AG10803 (cell line): ENCODE measurements at places on chromosomes 11 and 22.

- DNase-seq: no peak
Observed at GRCh38 chr11:98227278-98227677, 793.5 kb upstream of the CNTN5 start.

GRCh38 chr11:28566339-28567089 lies 458.3 kb downstream of the METTL15 start:
- DNase-seq: peak; percentile 90

DNA sequence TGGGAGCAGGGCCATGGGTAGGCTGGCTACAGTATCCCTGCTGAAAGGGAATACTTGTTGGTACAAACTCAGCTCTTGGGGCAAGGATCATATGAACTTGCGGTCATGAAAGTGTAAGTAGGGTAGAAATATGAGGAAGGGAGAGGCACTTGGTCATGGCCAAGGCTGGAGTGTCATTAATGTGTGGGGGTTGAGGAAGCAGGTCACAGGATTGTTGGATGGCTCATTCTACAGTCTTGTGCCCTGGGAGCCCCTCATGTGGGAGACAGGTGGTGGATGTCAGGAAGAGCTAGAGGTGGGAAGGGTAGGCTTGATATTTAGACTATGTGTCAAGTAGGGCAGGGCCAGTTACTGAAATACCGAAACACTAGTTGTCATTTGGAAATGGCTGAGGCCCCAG lies 95.5 kb downstream of the RRM1 start:
- DNase-seq: no peak

DNA sequence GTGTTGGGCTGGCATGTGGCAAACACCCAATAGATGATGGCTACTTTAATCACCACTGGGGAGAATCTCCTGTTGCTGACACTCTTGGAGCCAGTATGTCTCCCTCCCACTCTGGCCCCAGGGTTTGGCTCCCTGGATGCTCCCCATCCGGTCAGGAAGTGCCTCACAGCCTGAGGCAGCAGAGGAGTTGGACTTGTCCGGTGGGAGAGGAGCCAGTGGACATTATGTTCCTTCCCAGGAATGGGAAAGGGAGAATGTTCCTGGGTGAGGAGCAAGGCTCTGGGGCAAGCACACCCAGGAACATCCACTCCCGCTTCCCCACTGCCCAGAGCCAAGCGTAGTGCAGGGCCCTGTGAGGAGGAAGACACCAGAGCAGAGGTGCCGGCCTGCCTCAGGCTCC lies 84.6 kb upstream of the NAV2 start:
- peak; percentile 81 for DNase-seq

- DNase-seq: peak; percentile 74
Observed at GRCh38 chr11:111978028-111978771, 41.1 kb downstream of the DIXDC1 start.

- peak; percentile 61 for DNase-seq
Observed at GRCh38 chr11:2741377-2742131, 41.8 kb upstream of the KCNQ1OT1 start.

DNA sequence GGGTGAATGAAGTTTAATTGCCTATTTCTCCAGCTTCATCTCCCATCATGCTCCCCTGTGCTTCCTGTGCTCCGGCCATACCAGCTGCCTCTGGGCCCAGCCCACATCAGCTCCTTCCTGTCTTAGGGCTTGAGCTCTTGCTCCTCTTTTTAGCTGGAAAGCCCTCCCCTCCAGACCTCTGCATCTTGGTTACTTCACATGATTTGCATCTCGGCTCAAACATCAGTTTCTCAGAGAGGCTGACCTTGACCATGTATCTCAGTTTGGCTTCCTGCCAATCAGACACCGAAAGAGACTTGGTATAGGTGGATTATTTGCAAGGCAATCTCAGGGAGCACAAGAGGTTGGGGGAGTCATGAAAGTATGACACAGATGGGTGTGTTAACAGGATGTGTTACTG lies 73.2 kb upstream of the TIMP3 start:
- no peak for DNase-seq

DNA sequence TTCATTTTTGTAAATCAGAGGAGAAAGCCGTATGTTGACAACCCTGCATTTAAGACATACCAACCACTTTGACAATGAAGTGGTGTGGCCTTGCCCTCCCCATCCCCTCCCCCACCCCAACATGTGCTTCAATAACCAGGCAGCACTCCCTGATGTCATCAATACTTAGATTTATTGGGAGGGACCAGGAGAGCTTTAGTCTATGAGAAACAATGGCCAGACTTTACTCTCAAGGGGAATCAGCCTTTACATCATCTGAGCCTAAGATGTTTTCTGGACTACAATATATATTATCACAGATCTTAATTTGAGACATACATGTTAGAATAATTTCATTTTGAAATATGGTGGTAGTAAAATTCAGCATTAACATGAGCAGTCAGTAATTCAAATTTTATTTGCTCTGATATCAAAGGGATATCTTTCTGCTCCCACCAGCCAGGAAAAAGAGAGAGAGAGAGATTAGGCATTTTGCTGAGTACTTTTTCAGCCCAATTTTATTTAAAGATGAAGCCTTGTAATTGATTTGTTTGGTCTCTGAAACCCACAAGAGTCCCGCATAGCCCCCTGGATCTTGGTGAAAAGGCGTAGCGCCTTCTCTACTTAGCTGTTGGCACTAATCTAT lies 38.1 kb downstream of the PARVA start:
- no peak for DNase-seq

DNA sequence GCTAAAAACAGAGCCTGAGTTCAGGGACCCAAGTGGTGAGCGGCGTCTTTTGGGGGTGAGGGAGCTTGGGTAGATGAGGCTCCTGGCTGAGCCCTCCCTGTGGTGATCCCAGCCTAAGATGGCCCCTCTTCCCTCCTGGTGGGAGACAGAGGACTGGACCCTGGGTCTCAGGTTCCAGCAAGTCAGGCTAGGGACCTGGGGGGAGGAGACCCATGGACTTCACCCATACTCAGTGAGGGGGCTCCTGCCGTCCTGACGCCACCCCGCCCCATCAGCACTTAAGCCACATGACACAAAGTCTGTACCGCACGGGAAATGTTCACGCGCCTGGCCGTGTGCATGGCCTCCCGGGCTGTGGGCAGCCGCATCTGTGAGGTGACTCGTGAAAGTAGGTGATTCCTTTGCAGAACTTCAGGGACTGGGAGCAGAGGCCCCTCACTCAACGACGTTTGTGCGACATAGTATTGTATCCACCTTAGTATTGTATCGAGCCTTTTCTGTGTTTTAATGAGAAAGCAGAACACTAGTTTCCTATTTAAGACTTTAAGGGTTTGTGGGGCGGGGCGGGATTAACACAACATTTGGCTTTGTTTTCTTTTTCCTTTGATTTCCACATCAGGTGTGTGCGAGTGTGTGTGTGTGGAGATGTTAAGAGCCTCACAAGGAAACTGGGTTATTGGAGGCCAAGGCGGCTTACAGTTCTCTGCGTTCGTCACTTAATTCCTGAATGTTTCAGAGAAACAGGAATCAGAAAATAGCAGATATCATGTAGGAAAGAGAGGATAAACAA lies 18.4 kb upstream of the TMEM191C start:
- no peak for DNase-seq

DNA sequence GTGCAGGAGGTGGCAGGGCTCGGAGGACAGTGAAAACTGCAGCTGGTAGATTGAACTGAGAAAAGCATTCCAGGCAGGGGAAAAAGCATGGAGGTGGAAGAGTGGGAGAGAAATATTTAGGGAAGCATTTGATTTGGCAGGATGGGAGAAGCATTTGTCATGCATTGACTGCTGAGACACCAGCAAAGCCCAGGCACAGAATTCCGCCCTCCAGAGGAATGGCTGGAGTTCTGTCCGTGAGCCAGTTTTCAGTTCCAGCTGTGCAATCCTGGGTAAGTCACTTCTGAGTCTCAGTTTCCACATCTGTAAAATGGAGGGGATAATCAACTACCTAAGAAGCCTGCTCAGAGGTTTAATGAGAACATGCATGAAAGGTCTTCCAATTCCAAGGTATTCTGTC lies 4.3 kb upstream of the TSKU start:
- peak; percentile 46 for DNase-seq

DNA sequence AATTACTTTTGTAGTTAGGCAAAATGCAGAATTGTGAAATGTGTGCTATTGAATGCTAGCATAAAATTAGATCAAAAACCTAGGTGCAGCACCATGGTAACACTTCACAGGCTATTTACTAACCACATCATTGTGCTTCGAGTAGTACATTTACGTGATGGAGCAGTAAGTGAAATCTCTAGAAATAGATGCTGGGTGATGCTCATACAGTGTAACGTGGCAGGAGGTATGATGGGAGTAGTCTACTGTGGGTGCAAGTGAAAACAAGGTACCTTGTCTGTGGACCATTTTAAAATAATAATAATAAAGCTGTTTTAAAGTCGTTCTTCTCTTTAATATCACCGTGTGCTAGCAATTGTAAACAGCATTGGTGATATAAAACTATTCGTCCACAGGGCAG lies 132.3 kb downstream of the DYNC2H1 start:
- DNase-seq: no peak

DNA sequence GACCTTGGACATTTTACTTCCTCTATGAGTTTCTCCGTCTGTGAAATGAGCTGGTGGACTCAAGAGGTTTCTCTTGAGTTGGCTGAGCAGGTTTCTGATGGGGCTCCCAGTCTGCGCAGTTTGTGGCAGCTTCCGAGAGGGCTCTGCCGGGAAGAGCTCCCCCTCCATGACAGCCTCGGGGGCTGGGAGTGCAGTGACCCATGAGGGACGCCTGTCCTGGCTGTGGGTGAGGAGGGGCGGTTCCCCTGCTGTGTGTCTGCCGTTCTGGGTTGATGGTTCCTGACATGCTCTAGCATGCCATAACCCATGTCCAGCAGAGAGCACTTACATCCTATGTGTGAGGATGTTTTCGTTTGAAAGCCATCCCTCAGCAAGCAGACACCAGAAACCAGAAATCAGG lies 14.8 kb downstream of the CSF2RB start:
- no peak for DNase-seq

GRCh38 chr11:11501546-11502262 lies 120.1 kb downstream of the GALNT18 start:
- no peak for DNase-seq

DNA sequence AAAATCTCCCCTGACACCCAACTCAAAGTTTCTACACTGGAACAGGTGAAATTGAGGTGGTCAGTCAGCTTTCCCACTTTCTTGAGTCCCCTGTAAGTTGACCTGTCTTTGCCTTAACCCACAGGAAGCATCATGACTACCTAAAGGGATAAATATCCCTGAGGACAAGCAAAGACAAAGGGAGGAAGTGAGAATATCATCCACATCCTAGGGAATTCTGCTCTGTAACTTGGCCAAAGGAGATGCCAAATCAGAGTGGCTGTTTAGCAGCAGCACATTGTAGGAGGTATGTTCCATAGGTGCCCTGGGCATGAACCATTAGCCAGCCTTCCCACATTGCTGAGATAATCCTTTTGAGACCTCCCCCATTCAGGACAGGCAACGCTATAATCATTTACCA lies 40.9 kb upstream of the MRPL17 start:
- no peak for DNase-seq

GRCh38 chr11:65310736-65311135 lies 3.9 kb upstream of the CDC42EP2 start:
- DNase-seq: no peak

GRCh38 chr22:46196278-46196677 lies 46.0 kb downstream of the PPARA start:
- DNase-seq: no peak

DNA sequence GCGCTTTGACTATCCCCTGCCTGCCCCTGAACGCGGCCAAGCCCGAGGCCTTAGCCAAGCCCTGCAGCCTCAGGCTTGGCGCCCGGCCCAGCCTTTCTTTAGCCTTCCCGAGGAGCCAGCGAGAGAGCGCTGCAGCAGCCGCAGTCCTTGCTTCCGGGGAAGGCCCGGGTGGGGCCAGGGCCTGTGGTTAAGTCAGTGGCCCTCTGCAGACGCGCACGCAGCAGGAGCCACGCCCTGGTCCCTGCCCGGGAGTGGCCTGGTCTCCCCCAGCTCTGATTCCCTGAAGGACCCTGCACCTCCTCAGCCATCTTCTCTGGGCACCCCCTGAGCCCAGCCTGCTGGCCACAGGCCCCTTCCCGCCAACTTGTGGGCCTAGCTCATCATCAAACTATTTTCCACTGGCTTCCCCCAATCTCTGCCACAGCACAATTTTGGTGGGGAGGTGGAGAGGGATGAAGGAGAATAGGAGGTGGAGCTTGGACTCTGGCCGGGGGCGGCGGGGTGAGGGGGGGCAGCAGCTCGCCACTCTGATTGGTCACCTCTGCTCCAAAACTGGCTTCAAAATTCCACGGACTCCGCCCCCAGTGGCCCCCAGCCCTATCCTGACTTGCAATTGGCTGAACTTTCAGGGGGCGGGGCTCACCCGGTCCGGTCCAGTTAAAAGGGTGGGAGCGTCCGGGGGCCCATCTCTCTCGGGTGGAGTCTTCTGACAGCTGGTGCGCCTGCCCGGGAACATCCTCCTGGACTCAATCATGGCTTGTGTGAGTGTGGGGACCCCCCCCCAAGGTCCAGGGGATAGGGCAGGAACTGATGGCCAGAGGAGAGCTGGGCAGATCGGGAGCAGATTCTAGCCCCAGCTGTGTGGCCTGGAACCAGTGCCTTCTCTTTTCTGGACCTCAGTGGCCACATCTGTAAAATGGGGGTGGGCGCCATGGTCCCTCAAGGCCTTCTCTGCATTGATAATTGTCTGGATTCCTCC lies at the start of gene LGALS1:
LGALS1 (plus strand) TSS at position 686 of the 979 bp plus-strand sequence; CDS start at position 753, 67 bp downstream.
- DNase-seq: peak; percentile 98
